ENCODE measurements at places on chromosomes 12 and 14.

GRCh38 chr12:16564675-16565074 lies 41.3 kb downstream of the LMO3 start:
- DNase-seq = no peak

DNA sequence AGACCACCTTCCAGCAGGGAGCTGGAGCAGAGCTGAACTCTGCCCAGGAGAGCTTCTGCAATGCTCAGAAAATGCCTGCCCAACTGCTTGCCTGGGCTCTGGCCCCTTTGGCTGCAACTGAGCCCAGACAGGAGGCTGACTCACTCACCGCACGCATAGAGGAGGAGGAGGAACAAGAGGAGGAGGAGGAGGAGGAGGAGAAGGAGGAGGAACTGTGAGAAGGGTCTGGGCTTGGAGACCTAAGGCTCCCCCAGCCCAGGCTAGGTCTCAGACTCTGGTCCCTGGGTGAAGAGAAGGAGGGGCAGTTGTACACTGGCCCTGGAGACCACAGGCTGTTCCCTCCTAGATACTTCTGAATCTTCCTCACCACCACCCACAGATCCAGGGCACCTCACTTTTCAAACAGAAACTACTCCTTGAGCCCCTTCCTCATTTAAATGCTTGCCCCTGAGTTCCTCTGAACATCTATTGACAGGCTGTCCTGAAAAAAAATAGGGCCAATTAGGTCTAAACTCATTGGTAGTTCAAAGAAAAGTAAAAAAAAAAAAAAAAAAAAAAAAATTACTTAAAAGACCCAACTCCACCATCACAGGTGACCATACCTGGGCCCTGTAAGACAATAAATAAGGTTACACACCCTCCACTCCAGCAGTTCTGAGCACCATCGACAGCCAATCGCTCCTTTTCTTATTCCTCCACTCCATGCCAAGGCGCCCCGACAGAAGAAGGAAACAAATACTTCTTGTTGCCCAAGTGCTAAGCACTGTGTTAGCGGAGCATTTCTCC lies 674 bp downstream of the VDR start:
- no peak for DNase-seq

DNA sequence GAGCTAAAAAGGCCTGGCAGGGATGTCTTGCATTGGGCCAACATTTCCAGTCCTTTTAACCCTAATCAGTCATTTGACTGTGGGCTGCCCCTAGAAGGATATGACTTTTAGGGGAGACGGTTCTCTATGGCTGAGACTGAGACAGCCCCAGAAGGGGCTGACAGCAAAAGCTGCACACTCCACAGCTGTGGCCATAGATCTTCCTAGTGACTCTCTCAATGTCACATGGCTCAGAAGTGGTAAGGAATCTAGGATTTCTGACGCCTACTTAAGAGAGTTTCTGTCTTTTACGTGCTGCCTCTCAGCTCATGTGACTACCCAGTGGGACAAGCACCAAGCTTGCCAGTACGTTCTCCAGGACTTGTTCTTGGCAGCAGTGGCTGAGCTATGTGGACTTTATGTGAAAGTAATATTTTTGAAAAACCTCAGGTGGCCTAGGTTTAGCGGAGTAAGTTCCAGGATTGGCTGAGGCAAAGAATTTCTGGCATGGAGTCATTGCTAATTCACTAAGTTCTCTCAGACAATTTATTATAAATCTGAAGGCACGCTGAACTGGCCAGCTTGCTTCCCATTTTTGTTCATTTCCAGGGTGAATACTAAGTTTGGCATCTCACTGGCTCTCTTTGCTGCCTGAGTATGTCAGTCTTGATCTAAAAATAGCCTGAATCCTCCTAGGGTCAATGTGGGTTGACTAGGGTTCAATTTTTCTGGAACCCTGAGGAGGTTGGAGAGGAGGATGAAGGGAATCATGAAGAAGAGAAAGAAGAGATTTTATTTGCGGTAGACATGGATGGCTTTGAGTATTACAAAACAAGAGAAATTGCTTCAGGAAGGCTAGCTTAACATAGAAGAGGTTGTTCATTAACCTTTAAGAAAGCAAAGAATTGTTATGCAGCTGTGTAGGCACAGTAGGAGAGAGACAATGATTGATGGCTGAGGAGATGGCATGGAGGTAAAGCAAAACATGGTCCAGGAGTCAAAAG lies 271.8 kb downstream of the AEBP2 start:
- DNase-seq = peak; percentile 60

- no peak for DNase-seq
Measured at GRCh38 chr14:102442241-102443211, 67.0 kb downstream of the ANKRD9 start.

- no peak for DNase-seq
Measured at GRCh38 chr12:57813971-57814772, 4.4 kb downstream of the AVIL start.

- DNase-seq = no peak
Measured at GRCh38 chr12:3700861-3701260, 52.0 kb downstream of the CRACR2A start.

DNA sequence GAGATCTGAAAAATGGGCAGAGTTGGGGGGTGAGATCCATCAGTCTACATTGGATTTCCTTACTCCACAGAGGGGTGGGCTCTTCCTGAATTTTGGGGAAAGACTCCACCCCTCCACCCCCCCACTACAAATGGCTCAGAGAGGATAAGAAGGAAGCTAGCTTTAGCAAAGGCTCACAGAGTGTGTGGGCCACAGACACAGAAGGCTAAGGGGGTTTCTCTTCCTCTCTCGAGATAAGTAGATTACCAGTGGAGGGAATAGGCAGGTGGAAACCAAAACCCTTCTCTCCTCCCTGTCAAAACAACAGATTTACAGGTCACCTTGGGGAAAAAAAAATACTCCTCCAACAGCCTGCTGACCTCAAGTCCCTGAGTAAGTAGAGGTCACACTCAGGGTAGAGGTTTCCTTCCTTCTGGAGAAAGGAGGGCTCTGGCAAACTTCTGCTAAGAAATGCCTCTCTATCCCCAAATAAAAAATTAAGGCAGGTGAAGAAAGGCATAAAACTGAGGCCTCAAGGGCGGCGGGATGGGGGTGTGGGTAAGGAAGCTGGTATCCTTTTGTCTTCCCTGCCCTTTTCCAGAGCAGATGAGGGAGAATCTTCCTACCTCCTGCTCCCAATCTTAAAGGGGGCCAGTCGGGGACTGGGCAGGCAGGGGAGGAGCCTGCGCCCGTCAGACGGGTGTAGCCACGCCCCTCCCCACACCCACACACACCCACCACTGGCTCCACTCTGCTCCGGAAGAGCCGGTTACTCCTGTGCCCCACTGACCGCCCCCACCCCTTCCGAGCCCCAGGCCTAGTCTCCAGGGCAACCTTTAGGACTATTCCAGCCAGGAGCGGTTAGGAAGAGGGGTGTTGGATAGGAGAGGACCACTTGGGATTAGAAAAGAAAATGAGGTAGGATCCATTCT lies 1.9 kb upstream of the BAZ2A start:
- no peak for DNase-seq

- DNase-seq = no peak
Measured at GRCh38 chr12:47744005-47744651, 14.6 kb downstream of the RAPGEF3 start.

- DNase-seq = no peak
Measured at GRCh38 chr14:52189325-52189724, 78.2 kb upstream of the PTGDR start.

- no peak for DNase-seq
Measured at GRCh38 chr12:116862167-116862566, 19.1 kb downstream of the HRK start.

Data from right forelimb (tissue), 1 donor.